ENCODE measurements at places on chromosomes 2 and 18. TPM values are rescaled to one million over a fixed set of nuclear protein-coding genes. Genes with fewer than 3 reads are reported as not detected.

DNA sequence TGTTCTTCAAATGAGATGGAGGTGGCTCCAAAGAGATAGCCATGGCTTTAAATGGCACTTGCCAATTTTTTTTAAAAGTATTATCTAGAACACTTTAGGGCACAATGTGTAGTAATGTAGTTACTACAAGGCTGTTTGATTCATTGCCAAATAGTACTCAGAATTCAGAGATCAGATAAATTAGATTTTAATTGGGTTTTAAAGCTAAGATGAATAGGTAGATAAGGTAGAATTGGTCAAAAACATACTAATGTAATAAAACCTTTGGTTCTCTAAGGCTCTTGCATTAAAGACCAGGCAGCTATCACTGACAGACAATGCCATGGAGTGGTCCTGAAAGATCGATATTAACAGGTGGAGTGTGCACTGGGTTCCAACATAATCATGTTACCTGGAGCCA is 365.9 kb downstream of the LRRTM1 start:
- no peak for DNase-seq

DNA sequence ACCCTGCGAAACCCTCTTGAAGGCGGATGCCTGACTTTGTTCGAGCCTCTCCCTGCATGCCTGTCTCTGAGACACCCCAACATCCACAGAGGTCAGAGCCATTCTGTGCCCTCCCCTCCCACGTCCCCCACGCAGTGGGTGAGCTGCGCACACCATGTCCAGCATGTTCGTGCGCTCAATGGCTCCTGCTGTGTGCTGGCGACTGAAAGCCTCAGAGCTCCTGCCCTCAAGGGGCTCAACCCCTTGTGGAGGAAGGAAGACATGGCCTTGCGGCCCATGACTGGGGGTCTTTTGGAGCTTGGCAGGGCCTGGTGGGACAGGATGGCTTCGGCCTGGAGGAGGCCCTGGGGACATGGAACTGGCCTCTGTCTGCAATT is 45.7 kb downstream of the ANKMY1 start:
- DNase-seq: no peak

- peak; percentile 90 for DNase-seq
These were observed 456.6 kb upstream of the UBE2E3 start for GRCh38 chr2:180523621-180524340.

DNA sequence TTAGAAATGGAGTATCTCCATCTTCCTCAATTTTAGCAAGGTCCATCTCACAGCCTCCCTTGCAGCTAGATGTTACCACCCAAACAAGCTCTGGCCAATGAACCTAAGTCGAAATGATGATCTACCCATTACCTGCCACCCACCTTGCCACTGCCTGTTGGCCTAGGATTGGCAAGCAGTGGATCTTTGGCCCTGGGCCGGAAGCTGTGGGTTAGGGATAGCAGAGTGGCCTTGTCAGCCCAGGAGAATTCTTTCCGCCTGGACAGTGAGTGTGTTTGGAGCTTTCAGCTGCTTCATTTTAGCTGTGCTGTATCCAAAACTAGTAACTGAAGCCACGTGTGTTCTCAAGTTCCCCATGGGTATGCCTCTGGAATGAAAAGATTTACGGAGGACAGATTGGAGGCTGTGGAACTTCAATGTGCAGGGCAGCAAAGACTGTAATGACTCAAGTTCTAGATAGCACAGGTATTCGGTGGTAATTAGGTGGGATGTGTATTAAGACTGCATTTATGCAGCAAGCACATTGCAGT is 7.7 kb upstream of the PARD6G start:
- DNase-seq: no peak

DNA sequence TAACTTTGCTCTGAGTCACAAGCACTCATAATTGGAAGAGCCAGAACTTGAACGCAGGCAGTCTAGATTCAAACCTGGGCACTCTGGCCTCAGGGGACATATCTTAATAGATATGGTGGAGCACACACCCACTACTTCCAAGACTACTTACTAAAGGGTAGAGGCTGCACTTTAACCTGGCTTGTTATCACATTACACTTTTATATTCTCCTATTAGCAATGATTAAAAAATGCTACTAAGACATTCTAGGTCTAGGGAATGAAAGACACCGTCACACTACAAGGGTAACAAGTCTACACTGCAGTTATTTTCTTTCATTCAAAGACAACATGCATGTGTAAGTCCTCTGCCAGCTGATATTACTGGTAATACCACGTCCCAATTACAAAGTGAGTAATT is 258.8 kb downstream of the ZNF521 start:
- DNase-seq: no peak

Gene OXER1
- total RNA-seq: 0.43 TPM

GRCh38 chr18:68233018-68233417 is 481.9 kb downstream of the TMX3 start:
- no peak for DNase-seq

GRCh38 chr2:180604077-180604476 is 376.3 kb upstream of the UBE2E3 start:
- no peak for DNase-seq

DNA sequence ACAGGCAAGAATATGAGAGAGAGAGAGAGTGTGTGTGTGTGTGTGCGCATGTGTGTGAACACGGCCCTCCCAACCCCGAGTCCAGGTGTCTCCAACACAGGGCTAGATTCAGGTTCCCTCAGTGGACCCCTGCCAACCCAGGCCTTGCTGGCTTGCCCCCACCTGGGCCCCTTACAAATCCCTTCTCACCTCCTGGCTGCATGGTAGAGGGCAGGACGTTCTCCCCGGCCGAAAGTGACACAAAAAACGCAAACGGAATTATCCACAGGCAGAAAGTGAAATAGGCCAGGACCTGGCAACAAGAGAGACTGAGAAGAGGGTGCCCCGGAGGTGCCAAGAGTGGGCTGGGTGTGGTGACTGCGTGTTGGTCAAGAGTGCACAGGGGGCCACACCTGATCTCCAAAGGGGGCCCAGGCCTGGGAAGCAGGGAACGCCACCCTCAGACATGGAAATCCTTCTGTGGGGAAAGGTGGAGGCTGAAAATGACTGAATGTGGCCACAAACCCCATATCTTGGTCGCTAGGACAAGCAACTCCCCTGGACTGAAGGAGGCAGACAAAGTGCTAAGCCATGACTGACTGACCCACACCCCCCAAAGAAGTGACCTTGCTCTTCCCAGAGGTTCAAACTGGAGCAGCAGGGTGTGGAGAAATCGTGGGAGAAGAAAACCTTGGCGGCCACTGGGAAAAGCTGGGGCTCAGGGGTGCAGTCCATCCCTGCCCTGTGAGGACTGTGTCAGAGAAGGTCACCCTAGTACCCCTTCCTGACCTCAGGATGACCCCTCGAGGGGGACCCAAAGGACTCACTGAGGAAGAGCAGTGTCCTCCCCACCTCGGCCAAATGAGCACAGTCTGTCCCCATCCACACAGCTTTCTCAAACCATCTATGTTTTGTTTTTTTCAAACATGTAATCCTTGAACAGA is 5.7 kb downstream of the TEX261 start:
- DNase-seq: no peak

- DNase-seq: no peak
These were observed 11.8 kb downstream of the SMAD4 start for GRCh38 chr18:51041677-51042352.

DNA sequence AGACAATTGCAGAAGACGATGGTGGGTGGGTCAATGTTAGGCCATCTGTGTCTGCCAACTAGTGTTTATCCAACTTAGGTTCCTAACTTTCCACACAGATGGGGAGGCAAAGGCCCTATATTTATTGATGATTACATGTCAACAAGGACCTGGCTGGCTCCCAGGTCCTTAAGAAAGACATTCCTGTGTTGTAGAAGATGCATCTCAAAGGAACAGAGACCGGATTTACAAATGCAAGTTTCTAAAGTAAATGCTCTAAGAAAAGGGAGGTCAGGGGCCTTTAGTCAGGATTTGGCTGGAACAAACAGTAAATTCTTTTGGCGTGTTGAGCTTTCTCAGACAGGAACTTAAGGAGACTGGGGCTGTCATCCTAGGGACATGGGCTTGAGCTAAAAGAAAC is 175.0 kb downstream of the SH3BP4 start:
- DNase-seq: no peak

DNA sequence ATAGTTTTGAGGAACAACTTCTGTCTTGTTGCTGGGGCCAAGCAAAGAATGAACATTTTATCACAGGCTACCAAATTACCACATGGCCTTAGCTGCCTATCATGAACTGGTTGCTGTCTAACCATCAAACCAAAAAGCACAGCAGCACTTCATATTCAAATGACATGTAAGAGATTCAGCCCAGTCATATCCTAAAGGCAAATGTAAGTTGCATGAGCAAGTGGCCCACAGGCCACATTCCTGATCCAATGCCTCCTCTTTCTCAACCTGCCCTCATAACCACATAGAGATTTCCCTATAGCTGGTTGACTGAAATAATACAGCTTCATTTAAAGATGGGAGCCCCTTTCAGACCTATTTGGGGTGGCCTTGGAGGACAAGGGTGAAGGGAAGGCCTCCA is 572.3 kb downstream of the IRS1 start:
- no peak for DNase-seq

DNA sequence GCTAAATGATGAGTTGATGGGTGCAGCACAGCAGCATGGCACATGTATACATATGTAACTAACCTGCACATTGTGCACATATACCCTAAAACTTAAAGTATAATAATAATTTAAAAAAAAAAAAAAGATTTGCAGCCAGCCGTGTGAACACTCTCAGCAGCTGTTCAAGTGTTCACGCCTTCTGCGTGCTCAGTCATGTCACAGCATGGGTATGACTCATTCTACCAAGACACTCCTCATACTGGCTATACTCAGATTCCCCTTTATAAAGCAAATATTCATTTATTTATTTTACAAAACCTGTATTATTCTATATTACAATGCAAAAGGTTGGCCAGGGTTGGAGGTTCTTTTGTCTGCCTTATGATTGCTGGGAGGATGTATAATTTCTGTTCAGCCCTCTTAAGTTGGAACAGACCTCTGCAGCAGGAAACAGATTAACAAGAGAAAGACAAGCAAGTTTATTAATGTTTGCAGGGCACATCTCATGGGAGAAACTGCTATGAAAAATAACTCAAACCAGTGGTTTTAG is 1230.6 kb upstream of the CHAC2 start:
- no peak for DNase-seq

GRCh38 chr2:228681426-228681825 is 499.9 kb upstream of the SPHKAP start:
- peak; percentile 40 for DNase-seq

Gene C2orf78
- total RNA-seq: not detected

GRCh38 chr2:1976728-1977416 is 232.6 kb upstream of the PXDN start:
- no peak for DNase-seq

DNA sequence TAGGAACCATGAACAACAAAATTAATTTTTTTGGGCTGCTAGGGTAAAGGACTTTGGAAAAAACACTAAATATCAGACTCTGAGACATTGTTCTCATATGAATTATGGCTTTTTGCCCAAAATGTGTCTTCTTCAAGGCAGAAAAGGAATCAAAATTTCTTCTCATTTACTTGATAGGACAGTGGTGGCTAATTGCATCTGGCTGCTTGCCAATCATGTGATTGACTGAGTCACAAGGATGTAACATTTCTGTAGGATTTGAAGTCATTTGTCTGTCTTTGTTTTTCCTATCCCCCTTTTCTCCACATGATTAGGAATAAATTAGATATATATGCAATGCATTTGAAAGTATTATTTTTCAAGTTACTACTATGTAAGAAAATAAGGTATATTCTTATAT is 130.2 kb downstream of the SLC4A10 start:
- DNase-seq: no peak

Gene ABCG8
- total RNA-seq: not detected

Gene DAW1
- total RNA-seq: 0.75 TPM

Gene REEP1
- 1.1 TPM for total RNA-seq

- DNase-seq: no peak
These were observed 11.8 kb downstream of the CYRIA start for GRCh38 chr2:16653799-16654198.

- DNase-seq: peak; percentile 25
These were observed 5.7 kb downstream of the SMC6 start for GRCh38 chr2:17747684-17748452.

- DNase-seq: peak; percentile 83
These were observed 9.9 kb downstream of the ST3GAL5 start for GRCh38 chr2:85878719-85879370.

GRCh38 chr2:160207804-160208654 is 8.0 kb upstream of the ITGB6 start:
- peak; percentile 91 for DNase-seq

Gene TMEFF2
- 0.41 TPM for total RNA-seq
